ENCODE measurements at places on chromosomes 5 and 9.

GRCh38 chr9:22060831-22061383, 51.8 kb upstream of the CDKN2B start:
- no peak for DNase-seq

GRCh38 chr9:130843049-130843908, 8.2 kb downstream of the ABL1 start:
- DNase-seq: no peak

- DNase-seq: no peak
Measured at GRCh38 chr5:170861667-170861916, 226 bp upstream of the RANBP17 start.

DNA sequence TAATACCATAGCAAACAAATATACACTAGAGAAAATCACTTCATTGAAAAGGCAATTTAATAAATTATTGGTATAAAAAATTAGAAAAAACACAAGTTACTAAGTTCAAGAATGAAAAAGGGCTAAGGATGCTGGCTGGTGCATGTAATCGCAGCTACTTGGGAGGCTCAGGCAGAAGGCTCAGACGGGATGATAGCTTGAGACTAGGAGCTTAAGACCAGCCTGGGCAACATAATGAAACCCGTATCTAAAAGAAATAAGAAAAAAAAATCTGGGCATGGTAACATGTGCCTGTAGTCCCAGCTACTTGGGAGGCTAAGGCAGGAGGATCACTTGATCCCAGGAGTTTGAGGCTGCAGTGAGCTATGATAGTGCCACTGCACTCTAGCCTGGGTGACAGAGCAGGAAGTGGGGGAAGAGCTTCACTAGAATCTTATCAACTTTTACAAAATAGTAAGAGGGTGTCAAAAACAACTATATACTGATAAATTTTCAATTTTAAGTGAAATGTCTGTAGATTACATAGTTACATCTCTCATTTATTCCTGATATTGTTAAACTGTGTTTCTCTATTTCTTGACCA, 42.2 kb upstream of the PPP2CA start:
- no peak for DNase-seq

- DNase-seq: no peak
Measured at GRCh38 chr5:149206524-149207141, 65.0 kb upstream of the AFAP1L1 start.

GRCh38 chr9:130193103-130193502, 20.9 kb downstream of the NCS1 start:
- DNase-seq: no peak

DNA sequence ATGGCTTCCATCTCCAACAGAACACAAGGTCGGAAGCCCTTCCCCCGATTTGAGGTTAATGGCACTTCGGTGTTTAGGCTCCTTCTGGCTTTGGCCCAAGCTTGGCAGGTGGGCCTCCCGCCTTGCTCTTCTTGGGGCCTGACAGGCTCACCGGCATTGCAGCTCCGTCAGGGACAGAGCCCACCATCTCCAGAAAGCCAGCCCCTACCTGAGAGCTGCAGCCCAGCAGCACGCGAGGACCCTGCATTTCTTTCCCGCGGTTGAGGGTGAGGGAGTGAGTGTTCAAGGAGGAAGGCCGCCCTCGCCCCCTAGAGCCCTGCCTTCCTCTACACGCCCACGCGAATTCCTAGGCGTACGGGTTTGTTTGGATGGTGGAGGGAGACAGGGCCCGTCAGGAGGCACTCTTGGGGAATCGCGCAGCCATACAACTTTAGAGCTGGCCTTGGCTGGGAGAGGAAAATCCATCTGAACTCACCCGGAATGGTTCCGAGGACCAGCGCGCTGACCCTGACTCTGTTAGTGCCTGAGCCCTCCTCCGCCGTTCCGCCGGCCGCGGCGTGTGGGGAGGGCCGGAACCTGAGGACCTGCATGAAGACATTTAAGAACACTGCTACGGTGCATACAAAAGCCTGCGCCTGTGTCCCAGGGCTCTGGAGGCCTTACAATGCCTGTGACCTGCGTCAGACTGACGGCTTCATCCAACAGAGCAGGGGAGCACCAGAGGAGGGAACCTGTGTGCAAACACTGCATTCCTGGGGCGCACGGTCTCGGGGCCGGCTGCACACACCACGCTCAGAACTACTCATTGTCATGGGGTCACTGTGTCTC, 73.8 kb downstream of the MRPL36 start:
- no peak for DNase-seq

GRCh38 chr9:95506428-95506677, 10.4 kb downstream of the PTCH1 start:
- DNase-seq: no peak

- no peak for DNase-seq
Measured at GRCh38 chr5:179321206-179321987, 23.9 kb downstream of the ADAMTS2 start.

DNA sequence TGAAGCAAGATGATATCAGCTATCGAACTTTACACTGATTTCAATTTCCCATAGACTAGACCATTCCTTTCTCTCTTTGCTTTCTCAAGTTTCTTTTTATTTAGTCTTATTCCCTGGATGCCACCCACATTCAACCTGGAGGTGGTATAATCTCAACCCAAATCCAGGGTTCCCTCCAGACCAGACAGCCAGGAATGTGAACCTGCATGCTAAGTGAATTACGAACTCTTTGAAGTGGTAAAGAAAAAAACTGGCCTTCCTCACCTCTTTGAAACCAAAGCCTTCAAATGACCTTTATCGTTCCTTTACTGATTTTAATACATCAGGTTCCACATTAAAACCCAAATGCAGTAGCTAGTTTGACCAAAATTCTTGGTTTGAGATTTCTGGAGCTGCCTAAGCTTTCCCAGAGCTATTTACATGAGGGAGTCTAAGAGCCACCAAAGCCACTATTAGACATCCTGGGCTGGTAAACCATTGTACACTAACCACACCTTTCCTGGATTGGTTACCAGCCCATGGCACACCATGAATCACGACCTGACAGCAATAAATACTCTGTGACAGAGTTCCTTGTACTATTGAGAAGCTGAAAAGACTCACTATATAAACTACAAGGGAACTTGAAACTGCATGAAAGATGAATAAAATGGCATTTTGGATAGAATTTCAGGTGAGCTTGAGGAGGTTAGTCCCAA, 323.7 kb downstream of the ADAMTS6 start:
- no peak for DNase-seq

DNA sequence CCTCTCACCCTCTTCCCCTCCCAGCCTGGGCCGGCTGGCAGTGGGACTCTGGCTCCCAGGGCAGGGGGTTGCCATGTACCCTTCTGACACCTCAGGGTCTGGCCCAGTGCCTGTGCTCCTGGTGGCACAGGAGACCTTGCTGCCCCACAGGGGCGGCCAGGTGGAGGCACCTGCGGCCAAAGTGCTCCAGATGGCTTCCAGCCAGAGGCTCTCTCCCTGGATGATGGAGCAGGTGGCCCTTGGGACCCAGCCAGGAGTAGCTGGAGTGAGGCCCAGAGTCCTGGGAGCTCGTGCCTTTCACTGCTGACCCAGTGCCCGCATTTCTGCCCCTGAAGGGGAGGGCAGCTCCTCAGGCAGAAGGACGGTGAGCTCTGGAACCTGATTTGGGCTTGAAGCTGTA, 87.3 kb downstream of the NTNG2 start:
- no peak for DNase-seq

- DNase-seq: no peak
Measured at GRCh38 chr5:100691548-100691947, 156.4 kb downstream of the FAM174A start.

DNA sequence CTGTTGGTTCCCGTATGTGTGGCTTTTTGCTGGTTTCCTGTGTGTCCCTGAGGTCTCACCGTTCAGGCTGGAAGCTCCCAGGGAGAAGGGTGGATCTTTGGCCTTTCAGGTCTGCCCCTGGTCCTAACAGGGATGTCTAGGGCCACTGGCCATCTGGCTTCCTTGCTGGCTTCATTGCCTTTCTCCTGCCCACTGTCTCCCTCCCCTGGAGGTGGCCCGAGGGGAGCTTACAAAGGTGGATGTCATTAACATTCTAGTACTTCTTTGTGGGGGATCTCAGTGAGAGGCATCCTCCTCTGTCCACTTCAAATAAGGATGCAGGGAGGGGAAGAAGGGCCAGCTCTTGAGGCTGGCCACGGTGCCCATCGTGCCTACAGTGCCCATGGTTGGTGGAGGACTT, 35.2 kb downstream of the HMCN2 start:
- no peak for DNase-seq

DNA sequence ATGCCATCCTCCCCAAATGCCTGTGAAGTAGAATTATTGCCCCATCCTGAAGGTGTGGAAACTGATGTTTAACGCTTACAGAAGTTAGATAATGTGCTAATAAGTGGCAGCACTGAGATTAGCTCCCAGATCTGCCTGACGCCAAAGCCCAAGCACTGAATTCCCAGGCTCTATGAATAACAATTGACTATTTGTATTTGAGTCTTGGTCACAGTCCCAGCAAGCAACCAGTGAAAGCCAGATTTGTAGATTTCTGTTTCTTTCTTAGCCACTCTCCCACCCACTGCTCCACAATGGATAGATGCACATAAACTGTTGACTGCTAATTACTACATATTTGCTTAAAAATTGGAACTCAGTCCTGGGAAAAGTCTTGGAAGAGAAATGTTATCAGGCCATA, 34.4 kb downstream of the FAM240B start:
- no peak for DNase-seq

- no peak for DNase-seq
Measured at GRCh38 chr9:33105959-33106358, 29.5 kb upstream of the SMU1 start.

DNA sequence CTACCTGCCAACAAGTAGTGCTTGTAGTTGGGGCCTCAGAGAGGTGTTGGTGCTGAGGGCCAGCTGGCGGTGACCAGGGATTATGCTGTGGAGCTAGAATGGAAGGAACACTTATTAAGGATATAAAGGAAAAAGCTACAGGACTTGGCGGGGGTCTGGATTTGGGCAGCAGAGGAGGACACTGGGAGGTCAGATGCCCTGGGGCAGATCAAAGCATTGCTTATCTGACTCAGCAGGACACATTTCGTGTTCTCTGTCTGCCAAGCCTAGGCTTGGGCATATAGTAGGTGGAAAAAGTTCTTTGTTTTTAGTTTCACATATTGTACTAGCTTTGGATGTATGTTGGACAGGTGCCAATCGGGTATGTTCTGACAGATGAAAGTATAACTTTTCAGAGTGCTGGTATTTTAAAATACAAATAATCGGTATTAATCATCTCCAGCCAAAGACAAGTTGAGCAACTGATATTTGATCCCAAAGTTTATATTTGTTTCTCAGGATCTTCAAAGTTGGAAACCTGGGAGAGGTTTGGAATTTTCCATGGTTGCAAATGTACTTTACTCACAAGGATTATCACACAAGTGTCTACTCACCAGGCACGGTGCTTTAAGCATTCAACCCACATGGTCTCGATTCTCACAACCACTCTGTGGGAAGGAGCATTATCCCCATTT, 69.4 kb downstream of the IQGAP2 start:
- DNase-seq: no peak

GRCh38 chr5:95564450-95564849, 9.5 kb downstream of the ARSK start:
- no peak for DNase-seq

GRCh38 chr9:86943201-86944113, 3.8 kb downstream of the GAS1 start:
- no peak for DNase-seq

GRCh38 chr9:3243683-3244082, 282.1 kb downstream of the RFX3 start:
- no peak for DNase-seq

DNA sequence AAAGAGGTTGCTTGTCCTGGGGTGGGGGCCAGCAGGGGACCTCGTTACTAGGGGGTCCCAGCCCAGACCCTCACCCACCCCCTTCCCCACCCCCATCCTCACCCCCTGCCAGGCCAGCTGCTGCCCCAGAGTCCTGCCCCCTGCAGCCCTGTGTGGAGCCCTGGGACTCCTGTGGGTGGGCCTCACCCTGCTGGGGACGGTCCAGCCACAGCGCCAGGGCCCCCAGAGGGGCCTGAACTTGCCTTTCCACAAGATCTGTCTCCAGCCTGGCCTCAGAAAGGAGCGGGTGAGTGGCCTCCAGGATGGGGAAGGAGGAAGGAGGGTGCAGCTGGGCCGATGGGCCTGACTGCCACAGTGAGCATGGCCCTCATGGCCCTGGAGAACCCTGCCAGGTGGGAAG, 7.5 kb upstream of the PTGDS start:
- no peak for DNase-seq

- DNase-seq: no peak
Measured at GRCh38 chr5:146026307-146027010, 78.9 kb downstream of the PLAC8L1 start.

DNA sequence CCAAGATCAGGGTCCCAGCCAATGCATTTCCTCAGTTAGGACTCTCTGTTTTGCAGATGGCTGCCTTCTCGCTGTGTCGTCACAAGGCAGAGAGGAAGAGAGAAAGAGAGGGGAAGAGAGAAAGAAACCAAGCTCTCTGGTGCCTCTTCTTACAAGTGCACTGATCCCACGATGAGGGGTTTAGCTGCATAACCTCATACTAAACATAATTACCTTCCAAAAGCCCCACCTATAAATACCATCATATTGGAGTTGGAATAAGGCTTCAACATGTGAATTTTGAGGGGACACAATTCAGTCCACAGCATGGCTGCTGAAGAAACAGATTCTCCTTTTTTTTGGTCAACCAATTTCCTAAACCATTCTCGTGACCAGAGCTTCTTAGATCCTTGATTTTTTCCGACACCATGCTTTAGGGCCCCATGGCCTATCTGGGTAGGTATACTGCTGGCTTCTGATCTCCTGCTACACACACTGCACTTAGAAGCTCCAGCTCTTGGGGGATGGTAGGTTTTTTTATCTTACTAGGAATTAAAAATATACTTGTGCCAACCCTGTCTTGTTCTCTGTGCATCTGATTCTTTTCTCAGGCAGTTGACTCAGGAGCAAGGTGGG, 5.1 kb downstream of the CAMK4 start:
- no peak for DNase-seq
